ENCODE measurements at places on chromosomes 1 and 21. TPM values are rescaled to one million over a fixed set of nuclear protein-coding genes. Genes with fewer than 3 reads are reported as not detected.

SSU72 gene
- 58.6 TPM for total RNA-seq

DNA sequence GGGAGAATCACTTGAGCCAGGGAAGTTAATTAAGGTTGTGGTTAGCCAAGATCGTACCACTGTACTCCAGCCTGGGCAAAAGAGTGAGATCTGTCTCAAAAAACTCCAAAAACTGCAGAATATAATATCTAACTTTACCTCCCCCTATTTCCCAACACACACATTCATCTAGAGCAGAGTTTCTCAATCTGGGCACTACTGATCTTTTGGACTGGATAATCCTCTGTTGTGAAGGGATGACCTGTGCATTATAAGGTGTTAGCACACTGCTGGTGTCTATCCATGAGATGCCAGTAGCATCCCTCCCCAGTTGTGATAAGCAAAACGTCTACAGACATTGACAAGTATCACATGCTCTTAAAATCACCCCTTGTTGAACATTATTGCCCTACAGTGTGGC is 61.8 kb downstream of the RGS13 start:
- no peak for DNase-seq

DNA sequence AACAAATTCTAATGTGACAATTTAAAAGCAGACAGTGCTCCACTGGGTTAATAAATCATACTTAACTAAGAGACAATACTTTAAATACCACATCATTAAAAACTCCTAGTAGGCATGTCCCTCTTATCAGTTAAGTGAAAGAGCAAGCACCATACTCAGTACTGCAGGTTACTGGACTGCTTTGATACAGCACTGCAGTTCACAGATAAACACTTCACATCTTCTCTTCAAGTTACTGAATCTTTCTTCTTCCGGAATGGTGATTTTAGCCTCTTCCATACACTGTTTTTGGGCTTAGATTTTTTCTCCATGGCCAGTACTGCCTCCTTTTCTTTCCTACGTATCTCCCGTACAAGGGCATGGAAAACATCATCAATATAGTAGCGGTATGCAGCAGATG is 11.0 kb downstream of the RIT1 start:
- no peak for DNase-seq

DNA sequence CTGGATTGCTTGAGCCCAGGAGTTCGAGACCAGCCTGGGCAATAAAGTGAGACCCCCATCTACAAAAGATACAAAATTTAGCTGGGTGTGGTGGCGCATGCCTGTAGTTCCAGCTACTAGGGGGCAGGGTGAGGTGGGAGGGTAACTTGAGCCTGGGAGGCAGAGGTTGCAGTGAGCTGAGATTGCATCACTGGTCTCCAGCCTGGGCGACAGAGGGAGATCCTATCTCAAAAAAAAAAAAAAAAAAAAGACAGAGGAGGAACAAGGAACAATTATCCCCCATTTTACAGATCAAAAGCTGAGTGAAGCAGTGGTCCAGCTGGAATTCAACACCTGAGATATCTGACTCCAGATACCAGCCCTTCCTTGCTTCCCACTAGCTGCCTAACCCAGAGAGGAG is 34.8 kb downstream of the L1TD1 start:
- DNase-seq: no peak

DNA sequence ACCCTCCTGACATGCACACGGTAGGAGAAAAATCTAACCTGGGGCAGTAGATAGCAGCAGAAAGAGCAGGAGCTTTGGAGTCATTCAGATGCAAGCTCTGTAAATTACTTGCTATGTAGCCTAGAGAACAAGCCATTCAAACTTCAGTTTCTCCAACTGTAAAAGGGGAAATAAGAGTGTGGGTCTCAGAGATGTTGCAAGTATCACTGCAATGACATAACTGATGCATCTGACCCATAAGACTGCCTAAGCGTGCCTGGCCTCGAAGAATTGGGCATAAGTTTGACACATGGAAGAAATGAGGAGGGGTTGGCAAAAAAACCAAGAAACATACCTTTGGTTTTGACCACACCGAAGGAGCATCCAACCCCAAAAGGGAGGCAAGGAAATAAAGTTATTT is 5.2 kb downstream of the AK2 start:
- DNase-seq: no peak

All from SJSA1 (cell line).